ENCODE measurements at places on chromosomes 5 and 9.

DNA sequence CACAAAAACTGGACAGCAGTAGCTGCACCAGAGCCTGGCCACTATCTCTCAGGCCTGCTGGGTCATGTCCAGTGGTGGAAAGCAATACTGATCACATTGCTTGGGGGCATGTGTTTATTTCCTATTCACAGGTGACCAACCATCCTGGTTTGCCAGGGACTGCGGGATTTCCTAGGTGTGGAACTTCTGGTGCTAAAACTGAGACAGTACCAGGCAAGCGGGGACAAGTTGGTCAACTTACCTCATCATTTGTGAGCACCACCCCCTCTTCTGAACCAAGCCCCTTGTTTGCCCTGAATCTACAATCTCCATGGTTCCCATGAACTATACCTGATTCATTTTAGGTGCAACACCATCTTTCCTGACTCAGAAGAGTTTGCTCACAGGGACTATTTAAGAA lies 81.3 kb downstream of the TNC start:
- DNase-seq = no peak

DNA sequence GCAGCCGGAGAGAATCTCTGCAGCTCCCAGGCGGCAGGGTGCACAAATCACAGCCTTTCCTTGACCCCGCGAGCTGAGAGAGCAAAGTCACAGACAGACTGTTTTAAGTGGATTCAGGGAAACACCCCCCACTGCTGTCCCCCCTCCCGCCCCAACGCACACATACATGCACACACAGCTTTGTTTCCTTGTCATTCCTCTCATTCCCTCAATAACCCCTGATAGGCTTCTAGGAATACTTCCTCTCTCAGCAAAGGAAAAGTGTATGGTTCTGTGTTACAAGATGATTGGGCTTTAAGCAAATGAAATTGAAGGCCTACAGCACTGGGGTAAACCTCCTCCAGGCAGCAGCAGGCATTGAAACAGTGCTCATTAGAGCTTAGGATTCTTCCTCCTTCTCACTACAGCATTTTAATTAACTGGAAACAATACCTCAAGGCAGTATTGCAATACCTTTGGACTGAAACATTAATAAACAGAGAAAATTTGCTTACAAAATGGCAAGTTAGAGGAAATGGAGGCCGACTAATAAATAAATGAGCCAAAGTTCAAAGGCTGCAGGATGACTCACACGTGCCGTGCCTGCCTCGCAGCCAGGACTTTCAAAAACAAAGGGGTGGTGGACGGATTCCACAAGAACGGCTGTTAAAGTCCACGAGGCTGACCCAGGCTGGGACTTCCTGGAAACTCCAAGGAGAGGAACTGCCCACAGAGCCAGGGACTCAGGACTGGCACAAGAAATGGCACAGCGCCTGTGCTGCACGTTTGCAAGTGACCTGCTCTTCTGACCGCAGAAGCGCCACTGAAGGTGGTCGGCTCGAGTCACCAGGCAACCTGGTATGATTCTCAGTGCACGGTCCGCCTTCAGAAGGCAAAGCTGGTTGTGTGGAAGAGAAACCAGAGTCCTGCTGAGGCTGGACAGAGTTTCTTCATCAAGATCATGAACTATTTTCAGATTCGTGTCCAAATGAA lies 236.2 kb downstream of the SYK start:
- peak; percentile 52 for DNase-seq

- no peak for DNase-seq
Measured at GRCh38 chr5:170774831-170775230, 8.7 kb upstream of the GABRP start.

DNA sequence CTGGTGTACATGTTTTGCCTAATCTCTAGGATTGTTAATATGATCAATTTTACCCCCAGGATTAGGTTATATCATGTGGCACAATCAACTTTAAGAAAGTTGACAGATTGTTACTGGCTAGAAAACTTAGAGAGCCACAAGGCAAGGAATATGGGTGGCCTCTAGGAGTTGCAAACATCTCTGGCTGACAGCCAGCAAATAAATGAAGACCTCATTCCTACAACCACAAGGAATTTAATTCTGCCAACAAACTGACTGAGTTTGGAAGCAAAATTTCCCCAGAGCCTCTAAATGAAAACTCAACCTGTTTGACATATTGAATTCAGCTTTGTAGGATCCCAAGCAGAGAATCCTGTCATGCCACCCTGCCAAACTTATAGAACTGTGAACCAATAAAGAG lies 196.4 kb upstream of the PTGER4 start:
- DNase-seq = peak; percentile 27

DNA sequence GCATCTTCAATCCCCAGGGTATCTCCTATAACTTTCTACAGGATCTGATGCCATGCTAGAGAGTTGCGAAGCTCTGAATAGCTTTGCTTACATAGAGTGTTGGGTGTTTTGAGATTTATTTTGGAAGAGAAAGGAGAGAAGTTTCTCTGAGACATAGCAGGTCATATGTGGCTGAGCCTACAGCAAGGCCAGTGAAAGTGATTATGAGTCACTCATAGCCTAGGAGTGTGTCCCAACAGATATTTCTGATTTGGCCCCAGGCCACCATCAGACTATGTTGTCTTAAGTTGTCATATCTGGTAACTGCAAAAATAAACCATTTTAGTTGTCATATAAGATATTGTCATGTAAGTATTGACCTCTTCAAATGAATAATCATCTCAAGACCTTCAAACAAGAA lies 132.0 kb upstream of the RAI14 start:
- DNase-seq = peak; percentile 72

- DNase-seq = no peak
Measured at GRCh38 chr9:71878327-71879274, 32.4 kb downstream of the ABHD17B start.

DNA sequence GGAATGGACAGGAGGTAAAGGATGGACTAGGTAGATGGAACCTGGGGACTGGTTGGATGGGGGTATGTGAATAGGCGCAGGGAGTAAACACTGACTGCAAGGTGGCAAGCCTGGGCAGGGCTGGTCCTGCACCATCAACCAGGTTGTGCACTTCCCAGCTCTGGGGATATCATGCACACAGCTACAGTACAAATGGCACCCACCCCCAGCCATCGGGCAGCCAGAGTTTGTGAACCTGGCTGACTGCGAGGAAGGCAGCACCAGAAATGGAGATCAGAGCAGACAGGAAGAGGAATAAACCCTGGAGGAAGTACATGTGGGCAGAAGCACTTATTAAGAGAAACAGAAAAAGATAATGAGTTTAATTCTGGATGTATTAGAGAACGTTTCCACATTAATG lies 229.1 kb downstream of the ESM1 start:
- no peak for DNase-seq

- no peak for DNase-seq
Measured at GRCh38 chr9:78393340-78393739, 96.4 kb downstream of the PSAT1 start.

DNA sequence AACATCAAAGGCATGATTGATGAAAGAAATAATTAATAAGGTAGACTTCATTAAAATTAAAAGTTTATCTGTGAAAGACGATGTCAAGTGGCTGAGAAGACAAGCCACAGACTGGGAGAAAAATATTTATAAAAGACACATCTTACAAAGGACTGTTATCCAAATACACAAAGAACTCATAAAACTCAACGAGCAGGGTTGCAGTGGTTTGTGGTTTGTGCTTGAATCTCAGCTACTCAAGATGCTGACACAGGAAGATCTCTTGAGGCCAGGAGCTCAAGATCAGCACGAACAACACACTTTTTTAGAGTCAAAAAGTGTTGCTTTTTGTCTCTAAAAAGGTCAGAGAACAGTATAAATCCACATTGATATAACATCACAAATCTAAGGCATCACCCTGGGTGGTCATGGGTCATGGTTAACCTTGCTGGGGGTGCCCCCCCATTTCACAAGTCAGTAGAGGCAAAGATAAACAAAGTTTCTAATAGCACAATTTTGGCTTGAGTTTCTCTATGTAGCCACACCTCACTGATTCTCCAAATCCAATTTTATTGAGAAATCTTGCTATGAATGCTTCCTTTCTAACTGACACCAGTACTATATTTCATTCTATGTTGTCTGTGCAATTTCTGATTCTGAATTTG lies 342.9 kb upstream of the RPS23 start:
- DNase-seq = no peak

DNA sequence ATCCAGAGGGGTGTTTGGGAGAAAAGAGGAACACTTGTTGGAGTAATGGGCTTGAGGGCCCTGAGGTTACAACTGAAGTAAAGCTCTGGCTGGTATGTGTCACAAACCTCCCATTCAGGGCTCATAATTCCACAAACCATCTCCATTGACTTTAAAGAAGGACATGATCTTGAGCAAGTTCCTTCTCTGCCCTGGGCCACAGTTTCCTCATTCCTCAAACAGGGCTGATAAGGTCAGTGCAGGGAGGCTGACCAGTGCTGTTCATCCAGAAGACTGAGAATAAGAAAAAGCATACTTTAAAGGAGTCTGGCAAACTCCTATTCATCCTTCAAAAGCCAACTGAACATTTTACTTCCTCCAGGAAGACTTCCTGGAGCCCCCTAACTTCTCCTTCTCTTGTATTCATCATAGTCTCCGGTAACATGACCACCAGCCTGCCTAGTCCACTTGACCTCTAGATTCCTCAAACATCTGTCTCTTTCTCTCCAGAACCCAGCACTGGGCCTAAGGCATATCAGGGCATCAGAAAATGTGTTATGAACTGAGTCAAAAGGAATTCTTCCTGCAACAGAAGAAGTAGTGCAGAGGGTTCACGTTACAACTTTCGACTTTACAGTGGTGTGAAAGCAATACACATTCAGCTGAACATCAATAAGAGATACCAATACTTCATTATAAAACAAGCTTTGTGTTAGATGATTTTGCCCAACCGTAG lies 20.7 kb upstream of the PTPN3 start:
- DNase-seq = no peak

DNA sequence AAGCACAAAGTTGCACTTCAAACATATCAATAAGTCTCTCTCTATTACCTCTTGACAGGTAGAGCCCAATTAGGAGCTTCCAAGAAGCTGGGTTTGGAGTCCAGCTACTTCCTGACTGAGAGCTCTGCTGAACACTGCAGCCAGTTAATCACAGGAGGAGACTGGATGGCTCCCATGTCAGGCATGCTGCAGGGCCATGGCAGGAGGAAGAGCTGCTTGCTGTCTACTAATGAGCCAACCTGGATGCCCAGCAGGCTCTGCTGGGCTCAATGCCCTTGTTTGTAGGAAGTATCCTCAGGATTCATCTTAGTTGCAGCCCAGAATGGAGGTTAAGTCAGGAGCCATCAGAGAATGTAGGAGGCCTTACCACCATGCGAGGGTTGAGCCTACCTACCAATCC lies 91.9 kb downstream of the TMEM215 start:
- no peak for DNase-seq

- no peak for DNase-seq
Measured at GRCh38 chr5:83911367-83911919, 190.8 kb upstream of the HAPLN1 start.

GRCh38 chr5:151180291-151180690 lies 22.7 kb upstream of the ANXA6 start:
- DNase-seq = no peak

GRCh38 chr9:107465467-107466451 lies 23.8 kb downstream of the KLF4 start:
- DNase-seq = peak; percentile 48

GRCh38 chr9:137832191-137832700 lies 45.3 kb upstream of the CACNA1B start:
- DNase-seq = no peak

GRCh38 chr9:8158574-8158973 lies 359.0 kb upstream of the DMAC1 start:
- no peak for DNase-seq

- no peak for DNase-seq
Measured at GRCh38 chr9:121947775-121948174, 145.3 kb downstream of the TTLL11 start.

GRCh38 chr5:68436686-68437520 lies 221.3 kb downstream of the PIK3R1 start:
- DNase-seq = peak; percentile 62

DNA sequence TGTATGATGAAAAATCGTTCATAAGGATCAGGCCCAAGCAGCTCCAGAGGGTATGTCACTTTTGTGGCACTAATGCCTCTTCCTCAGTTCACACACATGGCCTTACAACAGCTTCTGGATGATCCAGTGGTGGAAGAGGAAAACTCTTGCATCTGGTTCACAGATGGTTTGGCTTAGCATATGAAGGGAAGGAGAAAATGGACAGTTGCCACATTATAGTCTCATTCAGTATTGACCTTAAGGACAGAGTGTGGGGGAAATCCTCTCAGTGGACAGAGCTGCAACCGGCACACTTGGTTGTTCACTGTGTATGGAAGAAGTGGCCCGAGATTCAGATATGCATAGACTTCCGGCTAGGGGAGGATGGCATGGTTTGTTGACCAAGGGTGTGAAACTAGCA lies 22.8 kb downstream of the C9orf57 start:
- no peak for DNase-seq

GRCh38 chr5:67774267-67774552 lies 441.3 kb upstream of the PIK3R1 start:
- DNase-seq = no peak

DNA sequence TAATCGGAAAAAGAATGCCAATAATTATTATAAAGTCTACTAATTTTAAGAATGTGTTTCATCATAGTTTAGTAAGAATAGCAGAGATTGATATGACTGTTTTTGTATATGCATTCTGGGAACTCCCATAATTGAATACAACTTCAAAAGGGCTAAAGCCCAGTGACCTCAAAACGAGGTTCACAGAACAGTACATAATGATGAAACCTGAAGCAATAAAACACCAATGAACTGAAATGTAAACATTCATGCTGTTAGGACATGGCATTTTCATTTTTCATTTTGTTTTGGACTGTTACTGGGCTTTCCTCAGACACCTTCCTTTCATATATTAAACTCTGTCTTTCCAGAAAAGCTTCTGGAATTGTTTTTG lies 684 bp upstream of the JMY start:
- peak; percentile 69 for DNase-seq

- peak; percentile 31 for DNase-seq
Measured at GRCh38 chr5:171162596-171162995, 146.5 kb upstream of the TLX3 start.

DNA sequence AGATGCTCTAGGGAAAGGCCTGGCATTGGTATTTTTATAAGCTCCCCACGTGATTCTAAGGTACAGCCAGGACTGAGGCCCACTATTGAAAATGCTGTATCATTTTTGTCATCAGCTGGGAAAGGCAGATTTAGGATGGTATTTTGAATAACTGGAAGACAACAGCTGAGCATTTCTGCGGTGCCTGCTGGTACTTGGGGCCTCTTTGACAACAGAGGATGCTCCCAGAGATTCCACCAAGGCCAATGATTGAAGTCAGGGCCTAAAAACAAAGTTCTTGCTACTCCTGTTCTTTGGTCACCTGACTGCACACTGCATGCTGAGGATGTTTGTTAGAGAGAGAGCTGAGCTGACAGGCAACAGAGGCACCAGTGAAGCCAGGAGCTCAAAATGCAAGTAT lies 8.1 kb downstream of the FBLL1 start:
- no peak for DNase-seq

GRCh38 chr9:130343445-130343918 lies 77.9 kb downstream of the HMCN2 start:
- no peak for DNase-seq

DNA sequence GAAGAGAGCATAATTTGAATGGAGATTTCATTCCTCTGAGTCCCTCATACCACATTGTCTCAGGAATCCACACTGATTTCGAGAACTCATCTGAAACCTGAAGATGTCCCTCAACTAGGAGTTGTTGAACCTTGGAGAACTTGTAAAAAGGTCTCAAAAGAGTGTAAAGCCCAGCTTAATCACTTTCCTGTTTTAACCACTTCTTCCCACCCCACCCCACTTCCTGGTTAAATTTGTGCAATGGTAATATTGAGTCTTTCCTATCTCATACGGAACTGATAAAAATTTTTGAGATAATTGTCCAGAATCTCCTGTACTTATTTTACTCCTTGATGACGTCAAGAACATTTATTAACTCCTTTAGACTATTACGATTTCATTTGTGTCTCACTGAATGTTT lies 240.7 kb downstream of the ARRDC3 start:
- DNase-seq = no peak

Measured in fibroblast of skin of abdomen (primary cell).